ENCODE measurements at places on chromosomes 13 and 19.

DNA sequence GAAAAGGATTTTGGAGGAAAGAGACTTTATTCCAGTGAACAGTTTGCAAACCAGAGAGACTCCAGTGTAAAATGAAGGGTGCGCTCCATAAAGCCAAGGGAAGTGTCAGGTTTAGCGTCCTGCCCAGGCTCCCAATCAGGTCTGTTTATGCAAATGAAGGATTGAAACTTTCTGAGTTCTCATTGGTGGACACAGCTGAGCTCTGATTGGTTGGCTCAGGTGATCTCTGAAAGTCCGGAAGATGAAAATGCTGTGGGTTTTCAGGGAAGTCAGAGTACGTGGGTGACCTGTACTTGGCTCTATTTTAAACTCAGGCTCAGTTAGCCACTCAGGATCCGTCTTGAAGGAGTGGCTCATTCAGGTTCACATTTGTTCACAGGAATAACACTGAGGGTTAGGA, 28.7 kb upstream of the CD33 start:
- DNase-seq = no peak

DNA sequence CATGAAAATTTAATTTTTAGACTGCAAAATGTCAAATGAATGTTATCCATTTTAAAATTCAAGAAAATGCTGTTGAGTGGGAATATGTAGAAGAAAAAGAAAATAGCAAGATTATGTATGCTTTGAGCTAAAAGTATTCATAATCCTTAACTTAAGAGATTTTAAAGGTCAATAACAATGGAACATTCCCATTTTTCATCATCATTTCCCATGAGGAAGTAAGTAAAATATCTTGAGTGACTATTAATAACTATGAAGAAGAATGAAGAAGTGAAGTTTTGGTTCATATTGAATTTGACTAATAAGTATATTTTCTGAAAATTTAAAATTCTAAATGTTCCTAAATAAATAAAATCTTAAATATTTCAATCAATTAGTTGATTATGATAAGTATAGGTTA, 273.4 kb downstream of the DACH1 start:
- no peak for DNase-seq

DNA sequence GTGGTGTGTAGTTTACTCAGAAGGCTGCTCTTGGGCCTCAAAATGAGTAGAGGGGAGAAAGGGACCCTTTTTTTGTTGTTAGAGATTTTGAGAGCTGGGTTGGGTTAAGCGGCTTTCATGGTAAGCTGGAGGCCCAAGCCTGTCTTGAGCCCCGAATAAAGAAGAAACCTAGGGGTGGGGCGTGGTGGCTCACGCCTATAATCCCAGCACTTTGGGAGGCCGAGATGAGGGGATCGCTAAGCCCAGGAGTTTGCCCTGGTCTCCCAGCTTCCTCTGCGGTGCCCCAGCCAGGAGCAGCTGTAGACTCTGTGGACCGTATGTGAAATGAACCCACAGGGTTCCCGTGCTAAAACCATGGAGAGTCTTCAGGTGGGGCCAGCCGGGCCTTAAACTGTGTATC, 56.1 kb downstream of the KDM4B start:
- no peak for DNase-seq

GRCh38 chr13:21530656-21531055, 71.6 kb upstream of the ZDHHC20 start:
- DNase-seq = no peak

DNA sequence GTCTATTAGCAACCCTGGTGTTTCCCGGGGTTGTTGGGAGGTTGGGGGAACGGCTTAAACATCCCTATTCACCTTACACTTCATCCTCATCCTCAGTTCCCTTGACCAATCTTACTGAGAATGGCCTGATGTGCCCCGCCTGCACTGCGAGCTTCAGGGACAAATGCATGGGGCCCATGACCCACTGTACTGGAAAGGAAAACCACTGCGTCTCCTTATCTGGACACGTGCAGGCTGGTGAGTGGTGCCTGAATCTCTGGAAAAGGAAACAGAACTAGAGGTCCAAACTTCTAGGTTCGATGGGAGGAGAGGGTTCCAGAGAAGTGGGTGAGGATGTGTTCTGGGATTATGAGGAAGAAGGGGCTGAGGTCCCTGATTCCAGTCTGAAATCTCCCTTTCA, 5.9 kb downstream of the PINLYP start:
- DNase-seq = no peak

DNA sequence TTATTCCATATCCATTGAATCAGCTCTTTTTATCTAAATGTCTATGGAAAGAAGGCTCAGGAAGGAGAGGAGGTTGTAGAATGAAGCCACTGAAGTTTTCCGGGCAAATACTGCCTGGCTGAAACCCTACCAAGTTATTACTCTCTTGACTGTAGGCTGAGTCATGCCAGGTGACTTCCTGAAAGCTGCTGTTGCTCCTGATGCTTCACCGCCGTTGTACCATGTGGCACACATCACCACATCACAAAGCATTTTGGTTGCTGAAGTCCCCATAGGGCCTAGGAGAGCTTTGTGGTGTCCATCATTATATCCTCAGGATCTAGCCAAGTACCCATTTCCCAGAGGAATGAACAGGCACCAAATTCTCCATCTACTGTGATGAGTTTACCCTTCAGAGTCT, 11.1 kb upstream of the TDRD12 start:
- no peak for DNase-seq

GRCh38 chr13:63696055-63696454, 2280.4 kb upstream of the PCDH20 start:
- no peak for DNase-seq

GRCh38 chr13:66714795-66715194, 515.3 kb downstream of the PCDH9 start:
- DNase-seq = no peak

GRCh38 chr19:51098365-51099046, 9.7 kb downstream of the CTU1 start:
- no peak for DNase-seq

- DNase-seq = no peak
Observed at GRCh38 chr13:39699274-39699673, 43.8 kb downstream of the COG6 start.

GRCh38 chr13:113801289-113801961, 42.4 kb downstream of the TMEM255B start:
- no peak for DNase-seq

DNA sequence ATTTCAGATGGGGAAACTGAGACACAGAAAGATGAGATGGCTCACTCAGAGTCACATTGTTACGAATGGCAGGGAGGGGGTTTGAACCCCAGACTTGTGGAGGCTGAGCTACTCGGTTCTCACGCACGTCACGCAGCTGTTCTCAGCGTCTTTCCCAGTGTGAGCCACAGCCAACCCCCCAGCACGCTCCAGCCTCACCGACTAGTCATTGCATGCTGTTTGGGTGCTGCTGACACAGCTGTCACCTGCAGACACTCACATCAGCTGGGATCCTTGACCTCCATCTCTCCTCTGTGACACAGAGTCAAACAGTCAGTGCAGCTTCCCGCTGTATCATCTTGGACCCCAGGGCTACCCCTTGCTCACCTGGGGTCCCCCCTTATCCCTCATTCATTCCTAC, 2.4 kb upstream of the NCAN start:
- no peak for DNase-seq

DNA sequence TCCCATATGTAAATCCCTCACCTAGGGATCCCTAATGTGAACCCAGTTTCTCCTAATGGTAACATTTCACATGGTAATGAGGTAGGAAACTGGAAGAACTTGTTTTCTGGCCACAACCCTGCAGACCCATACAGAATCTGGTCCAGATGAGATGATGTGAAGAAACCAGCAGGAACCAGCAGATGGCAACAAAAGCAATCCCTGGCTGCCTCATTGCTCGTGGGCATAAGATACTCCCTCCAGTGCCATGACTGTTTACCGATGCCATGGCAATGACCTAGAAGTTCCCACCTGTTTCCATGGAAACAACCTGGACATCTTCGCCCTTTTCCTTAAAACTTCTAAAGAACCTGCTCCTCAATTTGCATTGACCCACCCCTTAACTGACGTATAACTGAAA, 1.4 kb upstream of the CD209 start:
- no peak for DNase-seq

DNA sequence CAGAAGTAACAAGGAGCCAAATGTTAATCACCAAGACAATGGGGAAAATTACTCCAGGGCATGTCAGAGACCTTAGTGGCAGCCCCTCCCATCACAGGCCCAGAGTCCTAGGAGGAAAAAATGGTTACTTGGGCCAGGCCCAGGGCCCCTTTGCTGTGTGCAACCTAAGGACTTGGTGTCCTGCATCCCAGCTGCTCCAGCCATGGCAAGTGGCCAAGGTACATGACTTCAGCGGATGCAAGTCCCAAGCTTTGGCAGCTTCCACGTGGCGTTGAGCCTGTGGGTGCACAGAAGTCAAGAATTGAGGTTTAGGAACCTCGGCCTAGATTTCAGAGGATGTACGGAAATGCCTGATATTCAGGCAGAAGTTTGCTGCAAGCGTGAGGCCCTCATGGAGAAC, 46.7 kb downstream of the OR10H4 start:
- no peak for DNase-seq

DNA sequence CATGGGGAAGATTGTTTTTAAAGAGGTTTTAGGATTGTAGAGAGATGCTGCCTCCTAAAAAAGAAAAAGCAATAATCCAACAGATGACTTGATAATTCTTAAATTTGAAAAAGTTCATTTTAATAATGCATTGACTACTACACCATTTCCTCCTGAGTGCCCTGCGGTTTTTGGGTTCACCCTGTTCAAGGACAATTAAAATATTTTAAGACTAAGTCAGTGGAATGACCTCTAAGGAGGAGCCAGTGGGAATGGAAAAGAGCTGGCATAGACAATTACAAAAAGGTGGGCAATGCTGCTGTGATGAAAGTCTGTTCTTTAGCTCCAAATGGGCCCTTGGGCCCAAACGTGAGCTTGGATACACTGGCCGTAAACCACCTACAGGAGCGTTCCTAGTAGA, 217.8 kb downstream of the LHFPL6 start:
- DNase-seq = no peak

DNA sequence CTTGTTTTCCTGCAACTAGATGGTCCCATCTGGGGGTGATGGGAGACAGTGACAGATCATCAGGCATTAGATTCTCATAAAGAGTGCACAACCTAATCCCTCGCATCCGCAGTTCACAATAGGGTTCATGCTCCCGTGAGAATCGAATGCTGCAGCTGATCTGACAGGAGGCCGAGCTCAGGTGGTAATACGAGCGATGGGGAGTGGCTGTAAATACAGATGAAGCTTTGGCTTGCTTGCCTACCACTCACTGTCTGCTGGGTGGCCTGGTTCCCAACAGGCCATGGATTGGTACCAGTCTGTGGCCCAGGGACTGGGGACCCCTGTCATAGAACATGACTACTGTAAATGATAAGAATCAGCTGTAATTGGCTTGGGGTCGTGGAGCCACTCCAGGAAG, 28.0 kb downstream of the WDR88 start:
- DNase-seq = no peak

- no peak for DNase-seq
Observed at GRCh38 chr19:10920288-10920655, 8.2 kb downstream of the YIPF2 start.

- no peak for DNase-seq
Observed at GRCh38 chr13:77510156-77510555, 25.4 kb upstream of the SCEL start.

- no peak for DNase-seq
Observed at GRCh38 chr13:95226050-95226449, 75.2 kb downstream of the ABCC4 start.

- no peak for DNase-seq
Observed at GRCh38 chr13:100130930-100131511, 42.1 kb downstream of the PCCA start.

- no peak for DNase-seq
Observed at GRCh38 chr19:32138416-32138815, 207.0 kb upstream of the ZNF507 start.

- DNase-seq = no peak
Observed at GRCh38 chr19:47241919-47242577, 11.0 kb upstream of the BBC3 start.

- no peak for DNase-seq
Observed at GRCh38 chr19:8042900-8043299, 9.7 kb upstream of the CCL25 start.

DNA sequence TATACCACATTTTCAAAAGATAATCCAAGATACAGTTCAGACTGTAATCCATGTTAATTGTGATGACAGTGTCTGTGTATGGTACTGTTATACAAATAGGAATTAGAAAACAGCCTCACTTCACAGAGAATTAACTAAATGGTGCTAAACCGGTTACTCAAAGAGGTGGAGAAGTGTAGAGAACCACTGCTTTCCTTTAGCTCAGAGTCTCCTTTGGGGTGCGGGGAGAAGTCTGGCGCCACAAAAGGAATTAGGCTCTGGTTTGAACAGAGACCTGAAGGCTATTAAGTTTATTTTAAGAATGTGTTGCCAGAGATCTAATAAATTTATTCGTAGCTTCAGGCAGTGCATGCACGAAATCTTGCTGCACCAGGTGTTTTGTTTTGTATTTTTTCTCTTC, 65.8 kb downstream of the FREM2 start:
- no peak for DNase-seq

GRCh38 chr13:36193151-36193855, 21.1 kb downstream of the SOHLH2 start:
- no peak for DNase-seq

- DNase-seq = no peak
Observed at GRCh38 chr19:35462476-35462953, 14.5 kb downstream of the FFAR2 start.

DNA sequence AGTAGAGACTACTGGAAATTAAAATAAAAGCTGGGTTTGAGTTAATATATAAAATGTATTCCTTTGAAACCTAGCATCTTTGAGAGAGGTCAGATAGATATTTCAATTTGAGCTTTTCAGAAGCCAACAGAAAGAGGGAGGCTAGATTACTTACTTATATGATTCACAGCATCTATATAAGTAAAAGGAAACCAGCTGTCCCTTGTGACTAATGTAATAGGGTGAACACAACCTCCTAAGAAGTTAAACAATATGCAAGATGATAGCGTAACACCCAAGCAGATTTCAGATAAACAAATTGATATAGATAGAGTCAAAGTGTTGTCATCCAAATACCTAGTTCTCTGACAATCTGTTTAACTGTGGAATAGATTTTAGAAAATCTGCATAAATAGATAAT, 393.5 kb upstream of the GPC6 start:
- no peak for DNase-seq

- no peak for DNase-seq
Observed at GRCh38 chr19:7292950-7293761, 1.1 kb downstream of the INSR start.

- no peak for DNase-seq
Observed at GRCh38 chr19:15253513-15253912, 21.3 kb upstream of the EPHX3 start.

DNA sequence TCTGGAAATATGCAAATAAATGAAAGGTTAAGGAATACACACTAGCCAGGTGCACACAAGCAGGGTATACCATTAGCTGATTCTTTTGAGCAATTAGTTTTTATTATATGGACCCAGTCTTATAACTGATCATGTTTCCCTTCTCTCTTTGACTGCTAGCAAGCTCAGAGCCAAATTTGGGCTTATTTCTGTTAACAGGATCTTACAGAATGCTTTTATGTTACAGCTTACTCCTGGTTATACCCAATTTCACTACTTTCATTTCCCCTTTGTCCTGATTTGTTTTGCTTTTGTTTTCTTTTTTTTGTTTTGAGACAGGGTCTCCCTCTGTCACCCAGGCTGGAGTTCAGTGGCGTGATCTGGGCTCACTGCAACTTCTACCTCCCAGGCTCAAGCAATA, 12.9 kb upstream of the TPT1 start:
- no peak for DNase-seq

- no peak for DNase-seq
Observed at GRCh38 chr13:74978591-74978990, 503.4 kb downstream of the TBC1D4 start.

GRCh38 chr19:6235031-6235951, 44.5 kb downstream of the MLLT1 start:
- no peak for DNase-seq

GRCh38 chr13:32426191-32426989, 1.5 kb downstream of the N4BP2L1 start:
- DNase-seq = no peak
